Trophoblast cell (in vitro differentiated cells and primary cell): ENCODE measurements at places on chromosomes 4 and X.

DNA sequence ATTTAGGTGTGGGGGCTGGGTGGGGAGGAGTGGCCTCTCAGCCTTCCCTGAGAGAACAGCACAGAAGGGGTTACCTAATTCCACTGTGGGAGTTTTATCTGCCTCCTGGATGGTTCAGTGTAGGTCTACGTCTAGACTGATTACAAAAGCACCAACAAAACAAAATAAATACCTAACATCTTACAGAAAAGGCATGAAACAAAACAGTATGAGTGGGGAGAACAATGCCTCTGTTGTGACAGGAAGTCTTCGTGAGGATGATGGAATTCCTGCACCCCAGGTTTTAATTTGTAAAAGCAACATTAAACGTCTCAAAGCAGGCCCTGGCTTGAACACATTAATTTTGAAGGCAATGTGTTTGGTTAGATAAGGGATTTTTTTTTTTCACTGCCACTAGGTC lies 112.1 kb upstream of the GPC4 start:
- H3K4me1 ChIP-seq, result no peaks in the 10 kb centered on the region
- H3K36me3 ChIP-seq, result no peaks in the 10 kb centered on the region
- DNase-seq, result no peak
- no peaks in the 10 kb centered on the region for H3K27me3 ChIP-seq
- no peak overlapping the region for H3K4me3 ChIP-seq

- H3K27me3 ChIP-seq, result no peaks in the 10 kb centered on the region
- no peak overlapping the region for H3K4me3 ChIP-seq
- no peak overlapping the region for H3K27ac ChIP-seq
- no peak for DNase-seq
- no peaks in the 10 kb centered on the region for H3K36me3 ChIP-seq
Measured at GRCh38 chr4:179398414-179398813, 1956.2 kb upstream of the AGA start.

DNA sequence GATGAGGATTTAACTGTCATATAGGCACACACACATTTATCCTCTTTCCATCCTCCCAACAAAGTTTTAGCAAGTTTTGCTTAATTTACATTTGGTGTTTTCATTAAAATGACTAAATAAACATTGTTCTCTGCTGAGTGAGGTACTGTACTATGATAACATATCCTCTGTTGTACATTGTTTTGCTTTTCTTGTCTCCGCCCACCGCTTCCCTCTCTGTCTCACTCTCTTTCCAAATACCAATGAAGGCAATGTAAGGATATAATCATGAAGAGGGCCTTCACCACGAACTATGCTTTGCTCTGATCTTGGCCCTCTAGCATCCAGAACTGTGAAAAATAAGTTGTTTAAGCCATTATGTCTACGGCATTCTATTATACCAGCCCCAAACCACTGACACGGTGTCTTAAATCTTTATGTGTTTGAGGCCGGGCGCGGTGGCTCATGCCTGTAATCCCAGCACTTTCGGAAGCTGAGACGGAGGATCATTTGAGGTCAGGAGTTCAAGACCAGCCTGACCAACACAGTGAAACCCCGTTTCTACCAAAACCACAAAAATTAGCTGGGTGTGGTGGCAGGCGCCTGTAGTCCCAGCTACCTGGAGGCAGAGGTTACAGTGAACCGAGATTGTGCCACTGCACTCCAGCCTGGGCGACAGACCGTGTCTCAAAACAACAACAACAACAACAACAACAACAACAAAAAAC lies 65.3 kb downstream of the HPRT1 start:
- no peaks in the 10 kb centered on the region for H3K4me1 ChIP-seq
- H3K27ac ChIP-seq, result no peak overlapping the region
- DNase-seq, result no peak
- H3K27me3 ChIP-seq, result no peaks in the 10 kb centered on the region

DNA sequence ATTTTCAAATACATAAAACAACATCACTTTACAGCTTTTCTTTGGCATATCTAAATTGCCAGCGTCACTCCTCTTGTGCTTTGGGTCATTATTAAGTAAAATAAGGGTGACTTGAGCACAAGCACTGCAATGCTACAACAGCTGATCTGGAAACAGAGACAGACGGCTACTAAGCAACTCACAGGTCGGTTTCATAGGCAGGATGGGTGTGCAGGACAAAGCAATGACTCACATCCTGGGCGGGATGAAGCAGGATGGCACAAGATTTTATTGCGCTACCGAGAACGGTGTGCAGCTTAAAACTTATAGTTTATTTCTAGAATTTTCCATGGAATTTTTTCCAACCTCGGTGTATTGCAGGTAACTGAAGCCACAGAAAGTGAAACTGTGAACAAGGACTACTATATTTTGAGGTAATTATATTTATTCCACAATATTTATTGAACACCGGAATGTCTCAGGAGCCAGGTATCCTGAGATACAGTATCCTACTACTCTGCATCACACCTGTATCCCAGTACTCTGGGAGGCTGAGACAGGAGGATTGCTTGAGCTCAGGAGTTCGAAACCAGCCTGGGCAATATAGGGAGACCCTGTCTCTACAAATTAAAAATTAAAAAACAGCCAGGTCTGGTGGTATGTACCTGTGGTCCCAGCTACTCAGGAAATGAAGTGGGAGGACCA lies 215.5 kb downstream of the APBB2 start:
- H3K36me3 ChIP-seq, result no peaks in the 10 kb centered on the region
- H3K4me3 ChIP-seq, result no peak overlapping the region
- no peaks in the 10 kb centered on the region for H3K27me3 ChIP-seq
- H3K4me1 ChIP-seq, result peaks cover 1% of the 10 kb centered on the region
- DNase-seq, result no peak

- no peaks in the 10 kb centered on the region for H3K27me3 ChIP-seq
- peak; percentile 20 for DNase-seq
- H3K27ac ChIP-seq, result no peak overlapping the region
Measured at GRCh38 chr4:117385526-117385925, 300.1 kb upstream of the TRAM1L1 start.
